Activated CD4-positive, alpha-beta T cell treated with anti-CD3 and anti-CD28 coated beads, Interleukin-2, amount 50 U/mL, for 1 hour (primary cell): ENCODE measurements at places on chromosomes 4 and X.

GRCh38 chrX:122026665-122027064, 979.3 kb downstream of the GLUD2 start:
- DNase-seq, result no peak

DNA sequence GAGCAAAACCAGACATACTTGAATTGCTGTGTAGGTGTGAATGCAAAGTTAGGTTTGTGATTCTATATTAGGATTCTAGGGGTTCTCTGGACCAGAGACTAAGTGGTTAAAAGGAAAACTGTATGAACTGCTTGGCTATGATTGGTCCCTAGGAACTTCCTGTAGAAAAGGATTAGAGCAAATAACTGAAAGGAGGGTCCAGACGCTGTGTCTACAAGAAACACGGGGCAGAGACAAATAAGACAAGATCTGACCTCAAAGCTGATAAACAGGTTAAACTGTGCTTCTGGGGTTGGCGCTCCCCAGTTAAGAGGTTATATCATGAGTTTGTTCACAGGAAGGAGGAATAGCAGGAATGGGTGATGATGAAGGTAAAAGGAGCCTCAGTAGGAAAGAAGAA, 183.6 kb downstream of the MGST2 start:
- DNase-seq, result no peak

DNA sequence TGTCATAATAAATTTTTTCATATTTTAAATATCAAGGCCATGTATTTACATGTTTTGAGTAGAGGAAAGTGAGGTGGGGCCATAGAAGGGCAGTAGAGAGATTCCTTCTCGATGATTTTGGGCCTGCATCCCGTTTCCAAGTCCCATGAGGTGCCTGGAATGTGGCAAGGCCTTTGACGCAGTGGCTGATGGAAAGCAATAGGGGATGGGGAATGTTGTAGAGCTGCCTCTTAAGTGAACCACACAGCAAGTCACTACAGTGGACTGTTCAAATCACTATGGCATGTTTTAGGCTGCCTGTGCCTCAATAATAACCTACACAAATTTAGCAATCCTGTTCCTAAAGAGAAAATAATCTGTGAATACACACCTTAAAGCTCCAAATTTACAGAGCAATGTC, 48.3 kb downstream of the ANXA5 start:
- DNase-seq, result no peak

DNA sequence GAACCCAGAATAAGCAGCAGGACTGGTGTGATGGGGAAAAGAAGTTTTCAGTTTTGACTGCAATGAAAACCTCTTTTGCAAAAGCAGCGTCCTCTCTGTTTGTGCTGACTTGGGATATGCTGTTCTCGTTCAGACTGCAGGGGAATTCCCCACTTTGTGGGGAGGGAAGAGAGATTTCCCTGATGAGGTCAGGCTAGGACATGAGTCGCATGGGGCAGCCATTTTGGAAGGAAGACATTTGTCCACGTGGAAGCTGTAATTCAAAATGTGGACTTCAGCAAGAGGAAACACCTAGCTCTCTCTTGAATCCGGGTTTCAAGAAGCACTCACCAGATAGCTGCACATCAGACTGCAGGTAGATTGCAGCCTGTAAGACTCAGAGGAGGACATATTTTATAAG, 39.3 kb downstream of the ING2 start:
- DNase-seq, result no peak

GRCh38 chr4:147727476-147728028, 4.3 kb upstream of the ARHGAP10 start:
- no peak for DNase-seq

GRCh38 chr4:77232653-77233052, 75.6 kb downstream of the CCNG2 start:
- DNase-seq, result no peak
